ENCODE measurements at places on chromosomes 13 and 19.

- peak; percentile 21 for DNase-seq
Observed at GRCh38 chr19:861756-862580, 2.5 kb downstream of the CFD start.

DNA sequence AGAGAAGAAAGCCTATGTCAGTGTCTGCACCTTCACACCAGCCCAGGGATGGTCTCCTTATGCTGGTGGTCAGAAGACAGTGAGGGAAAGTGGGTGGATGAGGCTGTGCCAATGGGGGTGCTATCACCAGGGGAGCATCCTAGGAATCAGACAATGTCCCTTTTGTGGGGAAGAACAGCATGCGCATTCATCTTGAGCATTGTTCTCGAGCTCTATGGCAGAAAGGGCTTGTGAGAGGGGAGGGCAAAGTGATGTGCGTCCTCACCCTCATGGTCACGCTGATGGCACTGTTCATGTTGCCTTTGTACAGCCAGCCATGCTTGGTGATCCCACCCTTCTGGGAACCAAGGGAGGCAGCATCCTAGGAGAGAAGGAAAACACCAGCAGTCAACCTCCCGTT lies 56.1 kb downstream of the DOCK9 start:
- no peak for DNase-seq

DNA sequence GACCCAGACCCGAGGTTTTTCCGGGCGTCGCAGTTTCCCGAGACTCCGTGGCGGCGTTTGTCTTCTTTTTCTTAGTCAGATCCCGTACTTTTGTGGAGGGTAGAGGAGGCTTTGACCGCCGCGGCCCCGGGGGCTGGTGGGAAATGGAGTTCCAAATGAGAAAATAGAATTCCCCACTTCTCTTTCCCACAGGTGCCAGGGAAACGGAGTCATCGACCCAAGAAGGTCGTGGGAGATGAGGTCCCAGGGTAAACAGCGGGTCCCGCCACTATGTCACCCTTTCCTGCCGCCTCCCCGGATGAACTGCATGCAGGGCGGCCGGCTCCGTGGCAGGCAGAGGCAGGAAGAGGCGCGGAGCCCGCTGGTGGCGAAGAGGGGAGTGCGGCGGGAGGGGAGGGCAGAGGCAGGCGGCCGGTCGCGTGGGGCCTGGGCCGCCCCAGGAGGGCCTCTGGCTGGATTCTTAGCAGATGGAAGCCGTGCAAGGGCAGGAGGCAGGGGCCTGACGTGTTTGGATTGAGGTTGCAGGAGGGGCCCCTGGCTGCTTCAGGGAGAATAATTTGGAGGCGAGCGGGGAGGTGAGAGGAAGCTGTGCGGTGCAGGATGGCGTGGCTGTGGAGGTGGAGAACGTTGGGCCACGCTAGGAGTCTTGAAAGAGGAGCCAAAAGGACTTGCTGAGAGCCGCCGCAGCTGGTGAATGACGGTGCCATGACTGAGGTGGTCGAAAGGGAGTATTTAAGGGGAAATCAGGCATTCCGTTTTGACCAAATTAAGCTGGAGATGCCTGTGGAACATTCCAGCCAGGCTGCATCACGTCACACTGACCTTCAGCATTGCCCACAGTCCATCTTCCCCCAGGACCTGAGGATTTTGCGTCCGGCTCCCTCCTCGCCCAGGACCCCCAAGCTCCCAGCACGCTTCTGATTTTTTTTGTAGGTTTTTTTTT lies 11.7 kb downstream of the CYTH2 start:
- peak; percentile 44 for DNase-seq

- DNase-seq = no peak
Observed at GRCh38 chr13:111166882-111167675, 52.0 kb downstream of the ARHGEF7 start.

GRCh38 chr13:112821340-112822055 lies 131.7 kb downstream of the ATP11A start:
- DNase-seq = no peak

DNA sequence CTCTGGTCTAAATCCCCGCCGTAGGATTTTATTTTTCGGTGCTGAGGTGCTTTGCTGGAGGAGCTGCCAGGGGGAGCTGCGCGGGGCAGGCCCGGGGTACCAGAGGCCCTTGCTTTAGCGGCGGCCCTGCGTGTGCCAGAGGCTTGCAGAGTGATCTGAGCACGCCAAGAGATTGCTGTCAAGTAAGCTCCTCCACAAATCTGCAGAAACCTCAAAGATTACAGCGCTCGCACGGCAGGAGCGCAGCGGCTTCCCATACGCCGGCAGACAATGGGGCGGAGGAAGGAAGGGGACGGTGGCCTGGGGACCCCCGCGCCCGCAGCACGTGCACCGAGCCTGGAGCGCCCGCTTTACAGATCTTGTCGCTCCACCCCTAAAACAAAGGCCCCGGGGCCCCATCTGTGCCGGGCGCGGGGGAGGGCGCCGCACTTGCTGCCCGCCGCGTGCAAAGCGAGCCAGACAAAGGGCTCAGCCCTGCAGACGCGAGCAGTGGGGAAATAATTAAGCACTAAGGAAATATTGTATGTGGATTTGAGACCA lies 9.1 kb upstream of the C19orf12 start:
- peak; percentile 40 for DNase-seq

DNA sequence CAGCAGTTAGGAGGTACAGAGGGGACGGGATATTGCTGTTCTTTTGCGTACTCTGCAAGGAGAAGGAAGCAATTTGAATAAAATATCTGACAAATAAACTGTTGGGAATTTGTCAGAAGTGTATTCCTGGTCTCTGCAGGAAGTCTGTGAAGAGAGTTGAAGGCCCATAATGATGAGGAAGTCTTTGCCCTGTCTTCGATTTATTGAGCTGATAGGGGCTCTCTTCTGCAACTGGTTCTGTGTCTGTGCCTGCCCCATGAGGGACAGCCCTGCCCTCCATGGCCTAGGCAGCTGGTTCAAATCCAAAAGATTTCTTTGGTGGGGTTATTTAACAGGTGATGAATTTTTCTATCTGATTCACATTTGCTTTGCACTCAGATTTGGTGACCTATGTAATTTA lies 339.7 kb upstream of the EDNRB start:
- DNase-seq = no peak

GRCh38 chr19:937259-937694 lies 11.4 kb downstream of the ARID3A start:
- no peak for DNase-seq

DNA sequence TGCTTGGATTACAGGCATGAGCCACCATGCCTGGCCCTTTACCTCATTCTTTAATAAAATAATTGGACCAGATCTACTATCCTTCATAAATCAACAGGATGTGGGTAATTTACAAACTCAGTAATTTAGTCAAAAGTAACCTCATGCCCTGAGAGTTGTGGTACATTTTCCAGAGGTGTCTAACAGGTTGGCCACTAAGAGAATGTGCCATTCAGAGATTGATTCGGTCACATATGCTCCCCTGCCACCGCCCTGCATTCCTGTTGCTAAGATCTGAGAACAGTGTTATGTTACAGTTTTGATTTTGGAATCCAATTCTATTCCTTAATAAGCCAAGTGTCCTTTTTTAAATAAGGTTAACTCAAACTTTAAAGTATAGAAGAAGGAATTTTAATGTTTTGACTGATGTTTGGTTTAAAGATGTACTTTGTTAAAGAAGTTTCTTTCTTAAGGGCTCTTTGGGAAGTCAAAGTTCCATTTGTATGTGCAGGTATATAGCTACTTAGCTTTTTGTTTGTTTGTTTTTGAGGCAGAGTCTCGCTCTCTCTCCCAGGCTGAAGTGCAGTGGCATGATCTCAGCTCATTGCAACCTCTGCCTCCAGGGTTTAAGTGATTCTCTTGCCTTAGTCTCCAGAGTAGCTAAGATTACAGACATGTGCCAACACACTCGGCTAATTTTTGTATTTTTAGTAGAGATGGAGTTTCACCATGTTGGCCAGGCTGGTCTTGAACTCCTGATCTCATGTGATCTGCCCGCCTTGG lies 29.2 kb downstream of the PHF11 start:
- no peak for DNase-seq

DNA sequence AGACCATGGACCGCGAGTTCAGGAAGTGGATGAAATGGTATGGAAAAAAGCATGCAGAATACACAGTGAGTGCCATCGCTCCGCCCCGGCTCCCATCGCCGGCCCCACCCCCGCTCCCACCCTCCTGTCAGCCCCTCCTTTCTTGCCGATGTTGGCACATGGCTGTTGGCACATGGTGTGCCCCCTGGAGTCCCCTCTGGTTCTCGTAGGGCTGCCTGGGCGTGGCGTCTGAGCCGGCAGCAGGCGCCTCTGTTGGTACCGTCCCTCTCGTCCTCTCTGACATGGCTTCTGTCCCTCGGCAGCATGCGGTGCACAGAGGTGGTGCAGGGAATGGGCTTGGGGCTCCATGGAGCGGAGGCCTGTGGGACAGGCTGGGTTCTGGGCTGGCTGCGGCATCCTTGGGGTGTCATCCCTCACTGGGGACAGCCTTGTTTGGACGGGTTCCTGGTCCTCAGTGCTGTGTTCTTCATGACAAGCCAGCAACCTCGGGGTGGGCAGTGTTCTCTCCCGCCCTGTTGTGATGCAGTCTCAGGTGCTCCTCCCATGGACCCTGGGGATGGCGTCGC lies 30.9 kb downstream of the DOT1L start:
- DNase-seq = no peak

GRCh38 chr13:19382111-19382510 lies 179.2 kb downstream of the TPTE2 start:
- no peak for DNase-seq

GRCh38 chr19:36152019-36152351 lies 262 bp downstream of the COX7A1 start:
- no peak for DNase-seq

- peak; percentile 33 for DNase-seq
Observed at GRCh38 chr19:44644402-44645016, 799 bp downstream of the PVR start.

GRCh38 chr13:24605923-24606372 lies 74.3 kb upstream of the ATP12A start:
- DNase-seq = no peak

GRCh38 chr13:45928843-45929242 lies 77.3 kb upstream of the SIAH3 start:
- peak; percentile 16 for DNase-seq

GRCh38 chr13:110885966-110886869 lies 28.7 kb downstream of the ANKRD10 start:
- no peak for DNase-seq

- no peak for DNase-seq
Observed at GRCh38 chr13:25581351-25581750, 209.6 kb downstream of the ATP8A2 start.

DNA sequence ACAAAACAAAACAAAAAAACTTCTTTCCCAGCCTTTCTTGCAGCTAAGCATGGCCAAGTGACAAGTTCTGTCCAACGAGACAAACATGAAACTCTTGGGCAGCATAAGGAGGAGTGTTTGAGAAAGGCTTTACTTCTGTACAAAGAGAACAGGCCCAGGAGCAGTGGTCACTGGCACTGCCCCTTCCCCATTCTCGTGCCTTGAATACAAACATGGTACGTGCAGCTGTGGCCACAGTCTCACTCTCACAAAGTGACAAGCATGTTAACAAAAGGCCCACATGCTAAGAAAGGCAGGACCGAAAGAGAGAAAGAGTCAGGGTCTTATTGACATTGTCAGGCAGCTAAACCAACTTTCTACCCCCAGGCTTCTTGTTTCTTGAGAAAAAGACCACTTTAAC lies 19.8 kb upstream of the SLC25A30 start:
- no peak for DNase-seq

DNA sequence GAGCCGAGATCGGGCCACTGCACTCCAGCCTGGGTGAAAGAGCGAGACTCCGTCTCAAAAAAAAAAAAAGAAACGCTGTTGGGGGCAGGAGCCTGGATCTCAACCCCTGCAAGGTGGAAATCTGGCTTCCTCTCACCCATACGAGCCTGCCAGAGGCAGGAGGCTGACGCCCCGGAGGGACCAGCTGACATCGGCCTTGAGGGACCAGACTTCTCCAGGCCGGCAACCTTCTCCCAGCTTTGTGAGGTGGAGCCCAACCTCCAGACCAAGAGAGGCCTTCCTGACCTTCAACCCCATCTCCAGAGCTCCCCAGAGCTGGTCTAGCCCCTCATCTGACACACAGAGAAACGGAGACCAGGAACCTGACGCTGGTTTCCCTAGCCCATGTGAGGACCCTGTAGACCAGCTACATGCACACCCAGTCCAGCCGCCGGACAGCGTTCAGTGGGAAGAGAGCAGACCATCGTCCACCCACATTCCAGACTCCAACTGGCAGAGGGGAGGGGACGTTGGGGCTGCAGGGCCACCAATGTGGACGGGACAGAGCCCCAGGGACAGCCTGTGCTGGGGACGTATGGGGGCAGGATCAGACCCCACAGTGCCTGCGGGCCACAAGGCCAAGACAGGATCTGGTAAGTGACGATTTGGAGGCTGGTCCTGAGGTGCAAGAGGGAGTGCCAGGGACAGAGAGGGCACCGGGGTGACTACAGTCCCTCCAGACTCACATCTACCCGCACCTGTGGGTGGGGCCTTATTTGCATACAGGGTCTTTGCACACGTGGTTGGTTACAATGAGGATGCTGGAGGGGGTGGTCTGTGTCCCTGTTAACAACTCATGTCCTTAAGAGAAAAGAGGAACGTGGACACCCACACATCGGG lies 11.4 kb downstream of the SBNO2 start:
- no peak for DNase-seq

- peak; percentile 47 for DNase-seq
Observed at GRCh38 chr13:23960566-23961156, 63.4 kb upstream of the C1QTNF9B start.

- no peak for DNase-seq
Observed at GRCh38 chr13:110570886-110571285, 9.4 kb upstream of the RAB20 start.

DNA sequence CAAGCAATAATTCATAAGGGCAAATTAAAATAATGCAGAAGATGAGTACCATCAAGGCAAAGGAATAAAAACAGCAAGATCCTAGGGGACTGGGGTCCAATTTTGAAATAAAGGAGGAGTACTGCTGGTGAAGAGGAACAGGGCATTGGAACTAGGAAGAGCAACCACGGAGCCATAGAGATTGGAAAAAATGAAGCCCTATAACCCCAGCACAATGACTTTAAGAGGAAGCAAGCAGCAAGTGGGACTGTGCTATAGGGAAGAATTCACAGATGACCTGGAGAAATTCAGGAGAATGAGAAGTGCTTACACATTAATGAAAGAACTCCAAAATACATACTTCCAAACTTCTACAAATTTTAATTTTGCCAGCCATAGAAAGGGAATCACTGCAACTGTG lies 44.9 kb upstream of the ITM2B start:
- no peak for DNase-seq

- DNase-seq = no peak
Observed at GRCh38 chr13:98856983-98857382, 104.5 kb upstream of the SLC15A1 start.

DNA sequence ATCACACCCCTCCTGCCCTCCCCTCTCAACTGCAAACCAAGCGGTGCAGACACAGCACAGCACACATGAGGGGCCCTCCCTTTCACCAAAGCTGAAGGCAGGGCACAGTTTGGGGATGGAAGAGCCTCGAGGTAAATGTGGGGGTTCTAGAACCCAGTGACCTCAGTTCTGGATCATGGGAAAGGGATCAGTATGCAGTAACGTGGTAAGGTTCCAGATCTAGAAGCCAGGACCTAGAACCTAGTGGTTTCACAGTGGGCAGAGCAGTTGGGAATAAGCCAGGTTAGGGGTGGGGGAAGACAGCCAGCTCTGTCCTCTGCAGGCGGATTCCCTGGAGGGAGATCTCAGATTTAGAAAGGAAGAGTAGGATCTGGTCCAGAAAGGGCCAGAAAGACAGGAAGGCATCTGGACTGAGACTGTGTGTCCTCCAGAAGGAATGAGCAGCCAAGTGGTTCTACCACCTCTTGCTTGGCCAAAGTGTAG lies 3.1 kb downstream of the FTL start:
- DNase-seq = no peak

GRCh38 chr19:45068041-45068440 lies 8.2 kb downstream of the ZNF296 start:
- no peak for DNase-seq
